Body of pancreas (tissue), 4 donors: ENCODE measurements at places on chromosomes 11 and 22. TPM values are rescaled to one million over a fixed set of nuclear protein-coding genes. Genes with fewer than 3 reads are reported as not detected.

Gene SLC6A5
- total RNA-seq: not detected

Gene SSTR3
- 4.2 TPM for total RNA-seq

Gene C11orf52
- 14.8 TPM for total RNA-seq

Gene FXYD6
- total RNA-seq: 16.8 TPM

Gene PKDREJ
- total RNA-seq: 0.33 TPM

Gene P4HA3
- not detected for total RNA-seq

Gene KCTD14
- 7.6 TPM for total RNA-seq

Gene TSPAN18
- 3.0 TPM for total RNA-seq

Gene SLC22A12
- total RNA-seq: not detected

Gene CALCA
- not detected for total RNA-seq

Gene BIRC3
- 13.2 TPM for total RNA-seq

DNA sequence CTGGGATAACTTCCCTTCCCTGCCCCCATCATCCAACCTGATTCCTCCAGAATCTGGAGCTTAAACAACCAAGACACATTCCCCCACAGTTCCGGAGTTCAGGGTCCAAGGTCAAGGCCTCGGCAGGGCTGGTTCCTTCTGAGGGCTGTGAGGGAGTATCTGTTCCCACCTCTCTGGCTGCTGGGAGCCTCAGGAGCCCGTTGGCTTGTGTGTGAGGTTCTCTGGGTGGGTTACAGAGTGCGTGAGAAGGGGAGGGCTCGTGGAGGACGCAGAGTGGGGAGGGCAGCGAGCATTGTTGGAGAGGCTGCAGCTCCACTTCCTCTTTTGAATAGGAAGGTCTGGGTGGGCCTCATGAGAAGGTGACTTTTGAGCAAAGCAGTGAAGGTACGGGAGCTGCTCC is 8.5 kb downstream of the SERHL2 start:
- H3K27ac ChIP-seq: no peak overlapping the region
- H3K4me1 ChIP-seq: peaks cover 11% of the 10 kb centered on the region
- no peaks in the 10 kb centered on the region for H3K36me3 ChIP-seq

DNA sequence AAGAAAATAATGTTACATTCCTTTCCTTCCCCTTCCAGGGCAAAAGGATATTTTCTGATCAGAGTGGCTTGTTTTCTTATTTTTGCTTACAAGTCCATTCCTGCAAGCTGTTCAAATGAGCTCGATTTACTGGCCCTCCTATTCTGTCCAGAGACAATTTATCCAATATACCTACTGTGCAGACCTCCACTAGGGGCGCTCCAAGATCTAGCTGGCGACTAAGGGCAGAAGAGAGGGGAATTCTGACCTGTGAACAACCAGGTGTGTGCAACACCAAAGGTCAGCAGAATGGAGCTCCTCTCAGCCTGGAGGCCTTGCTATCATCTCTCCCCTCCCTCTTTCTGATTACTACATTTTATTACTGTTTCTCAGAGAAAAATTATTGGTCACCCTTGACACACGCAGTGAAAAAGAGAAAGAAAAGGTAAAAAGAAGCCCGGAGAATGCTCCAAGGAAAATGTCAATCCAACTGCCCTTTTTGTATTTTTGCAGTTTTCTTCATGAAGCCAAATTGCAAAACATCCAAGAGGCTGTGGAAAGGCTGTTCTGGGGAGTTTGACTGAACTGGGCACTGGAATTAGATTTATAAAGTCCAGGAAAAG is 3.2 kb downstream of the SEZ6L start:
- DNase-seq: peak; percentile 53
- no peaks in the 10 kb centered on the region for H3K36me3 ChIP-seq
- peaks cover 19% of the 10 kb centered on the region for H3K27me3 ChIP-seq

- no peaks in the 10 kb centered on the region for H3K4me1 ChIP-seq
- no peak overlapping the region for H3K27ac ChIP-seq
- no peak overlapping the region for H3K4me3 ChIP-seq
- DNase-seq: no peak
- H3K27me3 ChIP-seq: no peaks in the 10 kb centered on the region
- no peaks in the 10 kb centered on the region for H3K36me3 ChIP-seq
Measured at GRCh38 chr11:30902929-30903328, 316.8 kb upstream of the MPPED2 start.

DNA sequence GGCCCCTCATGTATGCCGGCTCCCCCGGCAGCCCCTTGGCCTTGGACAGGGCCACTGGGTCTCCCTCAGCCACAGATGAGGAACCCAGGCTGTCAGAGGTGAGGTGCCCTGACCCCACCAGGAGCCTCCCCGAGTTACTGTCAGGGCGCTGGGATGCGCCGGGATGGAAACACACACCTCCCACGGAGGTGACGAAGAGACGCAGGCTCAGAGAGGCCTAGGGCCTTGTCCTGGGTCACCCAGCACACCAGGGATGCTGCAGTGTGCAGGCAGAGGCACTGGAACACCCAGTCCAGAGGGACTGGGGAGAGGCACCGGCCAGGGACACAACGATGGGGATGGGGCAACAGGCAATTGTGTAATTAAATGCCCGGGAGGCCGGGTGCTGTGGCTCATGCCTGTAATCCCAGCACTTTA is 81.2 kb upstream of the PRR5 start:
- DNase-seq: no peak
- H3K27ac ChIP-seq: no peak overlapping the region
- no peak overlapping the region for H3K4me3 ChIP-seq
- H3K4me1 ChIP-seq: no peaks in the 10 kb centered on the region
- H3K27me3 ChIP-seq: peaks cover 5% of the 10 kb centered on the region

GRCh38 chr11:65425971-65426838 is 3.6 kb downstream of the NEAT1 start:
- H3K27ac ChIP-seq: peak overlapping the region; percentile 100
- DNase-seq: peak; percentile 42
- H3K4me3 ChIP-seq: peak overlapping the region; percentile 83

DNA sequence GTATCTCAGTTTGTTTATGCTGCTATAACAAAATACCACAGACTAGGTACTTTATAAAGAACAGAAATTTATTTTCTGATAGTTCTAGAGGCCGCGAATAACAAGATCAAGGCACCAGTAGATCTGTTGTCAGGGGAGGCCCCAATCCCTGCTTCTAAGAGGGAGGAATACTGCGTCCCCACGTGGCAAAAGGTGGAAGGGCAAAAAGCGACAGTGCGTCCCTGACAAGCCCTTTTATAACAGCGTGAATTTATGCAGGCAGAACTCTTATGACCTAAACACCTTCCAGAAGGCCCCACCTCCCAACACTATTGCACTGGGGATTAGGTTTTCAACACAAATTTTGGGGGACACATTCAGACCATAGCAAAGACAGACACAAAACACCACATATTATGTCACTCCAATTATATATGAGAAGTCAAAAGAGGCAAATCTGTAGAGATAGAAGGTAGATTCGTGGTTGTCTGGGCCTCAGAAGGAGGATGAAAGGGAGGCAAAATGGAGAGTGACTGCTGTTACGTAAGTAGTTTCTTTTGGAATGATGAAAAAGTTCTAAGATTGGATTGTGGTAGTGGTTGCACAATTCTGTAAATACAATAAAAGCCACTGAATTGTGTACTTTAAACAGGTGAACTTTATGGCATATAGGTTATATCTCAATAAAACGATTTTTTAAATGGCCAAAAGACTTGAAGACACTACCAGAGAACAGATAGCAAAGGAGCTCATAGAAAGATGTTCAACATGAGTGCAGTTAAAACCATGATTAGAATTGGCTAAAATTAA is 30.1 kb upstream of the TNRC6B start:
- no peak for DNase-seq
- no peak overlapping the region for H3K4me3 ChIP-seq
- no peaks in the 10 kb centered on the region for H3K27me3 ChIP-seq
- H3K36me3 ChIP-seq: no peaks in the 10 kb centered on the region
- H3K27ac ChIP-seq: no peak overlapping the region

DNA sequence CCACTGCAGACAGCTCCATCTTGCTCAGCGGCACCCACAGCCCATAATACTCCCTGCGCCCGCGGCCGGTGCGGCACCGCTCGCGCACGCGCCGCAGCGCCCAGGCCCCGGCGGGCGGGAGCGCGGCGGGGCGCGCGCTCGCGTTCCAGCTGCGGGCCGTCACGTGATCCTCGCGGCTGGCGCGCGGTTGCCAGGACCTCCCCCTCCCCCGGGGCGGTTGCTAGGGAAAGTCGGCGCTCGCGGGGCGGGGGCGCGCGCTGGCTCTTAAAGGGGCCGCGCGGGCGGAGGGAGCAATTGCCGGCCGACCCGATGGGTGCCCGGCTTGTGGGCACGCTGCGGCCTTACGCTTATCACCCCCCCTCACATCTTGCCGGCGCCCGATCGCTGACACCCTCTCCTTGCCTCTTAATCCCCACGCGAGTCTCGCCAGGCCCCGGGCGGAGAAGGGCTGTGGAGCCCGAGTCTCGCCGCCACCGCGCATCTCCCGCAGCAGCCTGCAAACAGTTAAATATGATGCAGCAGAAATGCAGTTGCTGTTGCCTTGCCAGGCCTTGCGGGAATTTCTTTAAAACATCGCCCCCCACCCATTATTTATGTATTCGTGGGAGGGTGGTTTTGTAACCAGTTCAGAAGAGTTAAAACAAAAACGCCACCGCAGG is at the start of gene CBX6:
Gene CBX6 (minus strand): TSS at position 45 of the 659 bp plus-strand sequence. CDS start 26 bp downstream, at position 19.
- H3K4me1 ChIP-seq: peaks cover 37% of the 10 kb centered on the region
- H3K36me3 ChIP-seq: no peaks in the 10 kb centered on the region
- peak within 1 kb of the TSS; percentile 92 for H3K27ac ChIP-seq

GRCh38 chr22:49179886-49180682 is 647.6 kb downstream of the BRD1 start:
- H3K36me3 ChIP-seq: no peaks in the 10 kb centered on the region
- H3K4me1 ChIP-seq: no peaks in the 10 kb centered on the region
- no peaks in the 10 kb centered on the region for H3K27me3 ChIP-seq
- H3K27ac ChIP-seq: no peak overlapping the region
- no peak overlapping the region for H3K4me3 ChIP-seq

- H3K36me3 ChIP-seq: no peaks in the 10 kb centered on the region
- no peaks in the 10 kb centered on the region for H3K27me3 ChIP-seq
- H3K4me1 ChIP-seq: no peaks in the 10 kb centered on the region
- H3K4me3 ChIP-seq: no peak overlapping the region
- peak; percentile 56 for DNase-seq
Measured at GRCh38 chr11:5380740-5381342, 2.8 kb upstream of the OR51M1 start.

DNA sequence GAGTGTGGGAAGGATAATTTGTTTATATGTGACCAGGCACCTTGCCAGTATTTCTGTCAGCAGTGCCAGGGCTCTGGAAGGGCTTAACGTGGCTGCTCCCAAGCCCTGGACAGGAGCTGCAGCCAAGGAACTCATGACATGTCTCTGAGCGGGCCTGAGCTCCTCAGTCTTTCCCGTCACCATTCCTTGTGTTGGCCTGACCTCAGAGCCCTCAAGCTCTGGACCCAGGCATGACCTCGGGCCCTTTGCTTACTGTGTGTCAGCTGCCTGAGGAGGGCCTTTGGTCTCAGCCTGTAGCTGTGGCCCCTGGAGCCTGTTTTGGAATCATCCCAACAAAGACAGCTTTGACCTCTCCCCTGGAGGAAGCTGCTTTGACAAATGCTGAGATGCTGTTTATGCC is 264.1 kb upstream of the PLET1 start:
- no peaks in the 10 kb centered on the region for H3K27me3 ChIP-seq
- peaks cover 19% of the 10 kb centered on the region for H3K4me1 ChIP-seq
- peak overlapping the region; percentile 60 for H3K27ac ChIP-seq
- peak; percentile 20 for DNase-seq

- no peaks in the 10 kb centered on the region for H3K27me3 ChIP-seq
- H3K36me3 ChIP-seq: no peaks in the 10 kb centered on the region
- no peak overlapping the region for H3K4me3 ChIP-seq
- H3K27ac ChIP-seq: no peak overlapping the region
- DNase-seq: no peak
- no peaks in the 10 kb centered on the region for H3K4me1 ChIP-seq
Measured at GRCh38 chr11:73235236-73235786, 17.2 kb downstream of the P2RY2 start.

- peak; percentile 83 for DNase-seq
- no peaks in the 10 kb centered on the region for H3K27me3 ChIP-seq
- peaks cover 26% of the 10 kb centered on the region for H3K4me1 ChIP-seq
- H3K27ac ChIP-seq: no peak overlapping the region
- H3K36me3 ChIP-seq: peaks cover 2% of the 10 kb centered on the region
Measured at GRCh38 chr11:57527056-57527631, 3.4 kb downstream of the TIMM10 start.

- H3K36me3 ChIP-seq: no peaks in the 10 kb centered on the region
- H3K4me3 ChIP-seq: no peak overlapping the region
- H3K27me3 ChIP-seq: no peaks in the 10 kb centered on the region
Measured at GRCh38 chr11:28833169-28833568, 725.0 kb downstream of the METTL15 start.

DNA sequence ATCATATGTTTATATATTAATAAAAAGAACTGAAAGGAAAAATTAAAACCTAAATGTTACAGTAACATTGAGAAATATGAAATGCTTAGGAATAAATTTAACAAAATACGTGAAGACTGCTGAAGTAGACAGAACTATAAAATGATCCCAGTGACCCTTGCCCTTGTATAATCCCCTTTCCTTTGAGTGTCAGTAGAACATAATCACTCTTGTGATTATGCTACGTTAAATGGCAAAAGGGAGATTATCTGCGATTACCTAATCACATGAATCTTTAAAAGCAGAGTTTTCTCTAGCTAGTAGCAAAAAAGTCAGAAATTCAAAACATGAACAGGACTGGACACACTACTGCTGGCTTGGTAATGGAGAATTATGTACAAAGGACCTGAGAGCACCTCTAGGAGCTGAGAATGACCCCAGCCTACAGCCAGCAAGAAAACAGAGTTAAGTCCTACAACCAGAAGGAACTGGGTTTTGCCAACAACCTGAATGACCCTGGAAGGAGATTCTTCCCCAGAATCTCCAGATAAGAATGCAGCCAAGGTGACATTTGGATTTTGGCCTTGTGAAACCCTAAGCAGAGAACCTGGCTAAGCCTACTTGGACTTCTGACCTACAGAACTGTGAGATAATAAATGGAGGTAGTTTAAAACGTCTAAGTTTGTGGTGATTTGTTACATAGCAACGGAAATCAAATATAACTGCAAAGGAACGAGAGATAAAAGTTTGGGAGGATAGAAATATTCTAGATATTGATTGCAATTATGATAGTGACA is 157.2 kb downstream of the ATG16L2 start:
- DNase-seq: no peak
- H3K36me3 ChIP-seq: no peaks in the 10 kb centered on the region
- no peak overlapping the region for H3K27ac ChIP-seq
- no peaks in the 10 kb centered on the region for H3K27me3 ChIP-seq

GRCh38 chr11:7490054-7490453 is 4.7 kb downstream of the OLFML1 start:
- no peak overlapping the region for H3K27ac ChIP-seq
- peaks cover 4% of the 10 kb centered on the region for H3K4me1 ChIP-seq
- no peak for DNase-seq
- no peak overlapping the region for H3K4me3 ChIP-seq
- H3K27me3 ChIP-seq: no peaks in the 10 kb centered on the region

- DNase-seq: no peak
- H3K4me3 ChIP-seq: no peak overlapping the region
- peaks cover 21% of the 10 kb centered on the region for H3K4me1 ChIP-seq
- H3K27ac ChIP-seq: peak overlapping the region; percentile 42
- H3K27me3 ChIP-seq: no peaks in the 10 kb centered on the region
Measured at GRCh38 chr11:103807806-103808205, 228.6 kb upstream of the DDI1 start.
